ENCODE measurements at places on chromosomes 1 and 21.

GRCh38 chr1:221740993-221741702 lies 741 bp downstream of the DUSP10 start:
- no peak for DNase-seq

DNA sequence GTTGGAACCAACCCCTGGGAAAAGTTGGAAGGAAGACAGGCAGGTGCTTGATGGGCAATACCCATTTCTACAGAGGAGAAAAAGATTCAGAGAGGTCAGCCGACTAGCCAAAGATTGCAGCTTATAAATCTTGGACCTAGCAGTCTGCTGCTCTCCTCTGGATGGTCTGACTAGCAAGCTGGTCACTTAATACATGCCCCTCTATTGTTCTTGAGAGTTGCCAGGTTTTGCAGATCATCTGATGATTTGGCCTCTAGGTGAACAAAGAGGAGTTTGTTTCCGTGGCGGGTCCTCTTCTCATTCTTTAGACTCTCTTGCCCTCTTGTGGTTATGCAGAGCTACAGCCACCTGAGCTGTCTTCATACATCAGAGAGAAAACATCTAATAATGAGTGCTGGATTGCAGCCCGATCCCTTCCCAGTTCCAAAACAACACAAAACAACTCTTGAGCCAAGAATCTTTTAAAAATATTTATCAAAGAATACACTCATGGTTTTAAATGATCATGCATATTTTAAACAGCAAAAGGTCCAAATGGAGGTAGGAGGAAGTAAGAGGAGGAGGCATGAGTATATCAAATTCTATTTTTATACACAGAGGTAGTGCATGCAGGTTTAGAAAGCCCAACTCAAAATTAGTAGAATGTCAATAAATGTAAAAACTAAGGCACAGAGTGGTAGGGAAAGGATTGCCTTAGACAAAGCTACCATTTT lies 115.7 kb downstream of the SLC30A10 start:
- peak; percentile 92 for DNase-seq

DNA sequence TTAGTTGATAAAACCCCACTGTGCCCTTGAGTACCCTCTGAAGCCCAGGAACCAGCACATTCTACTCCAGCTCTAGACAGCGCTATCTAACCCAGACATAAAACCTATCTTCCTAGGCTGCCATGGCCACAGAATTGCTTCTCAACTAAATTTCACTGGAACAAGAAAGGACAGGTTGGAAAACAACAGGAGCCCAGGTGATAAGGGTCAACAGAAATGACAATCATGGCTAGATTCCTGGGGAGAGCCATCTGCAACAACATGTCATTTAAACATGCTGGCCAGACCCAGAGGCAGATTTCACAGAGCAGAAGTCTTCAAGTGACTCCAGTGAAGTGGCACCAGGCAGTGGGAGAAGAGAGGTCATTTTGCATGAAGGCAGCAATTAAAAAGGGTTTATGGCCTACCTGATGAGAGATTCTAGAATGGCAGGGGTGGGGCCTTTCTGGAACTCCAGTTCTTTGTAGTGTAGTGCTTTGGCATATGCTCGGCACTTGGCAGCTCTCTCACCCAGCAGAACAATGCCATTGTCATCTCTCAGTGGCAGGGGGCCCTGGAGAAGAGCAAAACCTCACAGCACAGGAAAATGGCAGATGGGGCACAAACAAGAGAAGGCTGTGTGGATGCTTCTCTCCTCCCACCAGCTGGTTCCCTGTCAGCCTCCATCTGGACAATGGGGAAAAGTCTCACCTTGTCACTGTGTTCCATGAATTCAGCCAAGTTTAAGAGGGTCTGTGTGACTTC lies 9.9 kb downstream of the ANGPTL7 start:
- no peak for DNase-seq

DNA sequence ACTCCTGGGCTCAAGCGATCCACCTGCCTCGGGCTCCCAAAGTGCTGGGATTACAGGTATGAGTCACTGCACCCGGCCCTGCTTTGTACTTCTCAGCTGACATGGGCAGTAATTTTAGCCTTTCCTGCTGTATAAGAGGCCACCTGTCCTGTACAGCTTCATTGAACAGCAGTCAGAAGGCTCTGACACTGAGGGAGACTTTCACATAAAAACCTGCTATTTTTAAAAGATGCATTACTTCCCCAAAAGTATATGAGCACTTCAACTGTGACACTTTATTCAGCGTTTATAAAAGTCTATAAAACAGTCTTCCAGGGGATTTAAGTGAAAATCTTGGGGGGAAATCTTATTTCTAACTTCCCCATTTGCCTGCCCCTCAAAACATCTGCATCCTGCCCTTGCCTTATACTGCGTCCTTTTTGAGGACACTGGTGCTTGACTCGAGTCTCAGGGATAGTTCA lies 17.6 kb downstream of the RNU5D-1 start:
- DNase-seq: no peak

DNA sequence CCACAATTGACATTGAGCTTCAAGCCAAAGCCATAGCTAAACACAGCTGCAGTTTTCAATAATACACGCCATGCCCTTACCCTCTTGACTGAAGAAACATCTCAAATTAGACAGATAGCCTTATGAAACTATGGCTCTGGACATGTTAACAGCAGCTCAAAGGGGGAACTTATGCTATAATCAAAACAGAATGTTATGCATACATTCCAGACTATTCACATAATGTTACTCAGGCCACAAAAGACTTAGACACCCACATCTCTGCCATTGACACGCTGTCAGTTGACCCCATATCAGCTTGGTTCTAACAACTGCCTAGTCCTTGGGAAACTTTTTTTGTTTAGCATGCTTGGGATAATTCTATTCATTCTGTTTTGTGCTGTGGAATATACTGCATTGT lies 2.3 kb upstream of the NENF start:
- no peak for DNase-seq

GRCh38 chr1:97392701-97393100 lies 528.1 kb downstream of the DPYD start:
- DNase-seq: no peak

DNA sequence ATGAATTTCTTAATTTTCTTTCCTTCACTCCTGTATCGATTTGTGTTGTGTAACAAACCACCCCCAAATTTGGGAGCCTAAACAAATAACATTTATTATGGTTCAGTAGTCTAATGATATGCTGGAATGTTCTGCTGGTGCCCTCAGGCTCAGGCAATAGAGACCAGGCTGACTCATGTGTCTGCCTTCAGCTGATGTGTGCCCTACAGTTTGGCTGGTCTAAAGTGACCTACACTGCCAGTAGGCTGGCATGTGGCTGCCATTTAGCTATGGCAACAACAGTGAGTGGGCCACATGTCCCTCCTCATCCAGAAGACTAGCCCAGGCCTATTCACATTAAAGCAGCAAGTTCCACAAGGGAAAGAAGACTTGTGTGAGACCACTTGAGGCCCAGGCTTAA lies 115.8 kb downstream of the PTPRC start:
- DNase-seq: no peak

DNA sequence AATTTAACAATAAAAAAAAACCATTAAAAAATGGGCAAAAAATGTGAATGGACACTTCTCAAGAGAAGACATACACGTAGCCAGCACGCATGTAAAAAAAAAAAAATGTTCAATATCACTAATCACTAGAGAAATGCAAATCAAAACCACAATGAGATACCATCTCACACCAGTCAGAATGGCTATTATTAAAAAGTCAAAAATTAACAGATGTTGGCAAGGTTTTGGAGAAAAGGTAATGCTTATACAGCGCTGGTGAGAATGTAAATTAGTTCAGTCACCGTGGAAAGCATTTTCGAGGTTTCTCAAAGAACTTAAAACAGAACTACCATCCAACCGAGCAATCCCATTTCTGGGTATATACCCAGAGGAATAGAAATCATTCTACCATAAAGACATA lies 1091.5 kb upstream of the B3GALT2 start:
- DNase-seq: no peak

DNA sequence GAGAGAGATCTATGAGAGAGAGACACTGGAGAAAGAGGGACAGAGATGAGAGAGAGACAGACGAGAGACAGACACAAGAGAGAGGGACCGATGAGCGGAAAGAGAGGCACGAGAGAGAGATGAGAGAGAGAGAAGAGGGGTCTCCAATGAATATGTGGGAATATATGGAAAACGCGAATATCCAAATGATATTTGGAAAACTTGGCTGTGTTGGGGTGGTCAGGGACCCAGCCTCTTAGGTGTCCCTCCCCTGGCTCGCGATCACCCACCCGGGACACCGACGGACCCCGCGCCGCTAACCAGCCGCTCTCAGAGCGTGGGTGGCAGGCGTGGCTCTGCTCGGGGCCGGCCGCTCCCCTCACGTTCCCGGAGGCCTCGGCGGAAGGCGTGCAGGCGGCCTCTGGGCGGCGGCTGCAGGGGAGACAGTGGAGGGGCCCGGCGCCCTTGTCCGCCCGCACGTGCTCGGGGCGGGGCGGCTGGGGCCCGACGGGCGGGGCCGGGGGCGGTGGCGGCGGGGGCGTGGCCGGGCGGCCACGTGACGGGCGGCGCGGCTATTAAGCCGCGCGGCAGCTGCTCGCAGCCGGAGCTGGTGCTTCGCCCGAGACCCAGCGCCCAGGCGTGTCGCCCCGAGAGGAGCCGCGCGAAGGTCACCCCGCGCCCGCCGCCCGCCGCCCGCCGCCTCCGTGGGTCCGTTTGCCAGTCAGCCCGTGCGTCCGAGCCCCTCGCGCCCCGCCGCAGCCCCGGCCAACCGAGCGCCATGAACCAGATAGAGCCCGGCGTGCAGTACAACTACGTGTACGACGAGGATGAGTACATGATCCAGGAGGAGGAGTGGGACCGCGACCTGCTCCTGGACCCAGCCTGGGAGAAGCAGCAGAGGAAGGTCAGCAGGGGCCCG lies at the start of gene ACTN2:
ACTN2 (plus strand) TSS at position 583 of the 898 bp plus-strand sequence; CDS start at position 758, 175 bp downstream.
- peak; percentile 39 for DNase-seq

DNA sequence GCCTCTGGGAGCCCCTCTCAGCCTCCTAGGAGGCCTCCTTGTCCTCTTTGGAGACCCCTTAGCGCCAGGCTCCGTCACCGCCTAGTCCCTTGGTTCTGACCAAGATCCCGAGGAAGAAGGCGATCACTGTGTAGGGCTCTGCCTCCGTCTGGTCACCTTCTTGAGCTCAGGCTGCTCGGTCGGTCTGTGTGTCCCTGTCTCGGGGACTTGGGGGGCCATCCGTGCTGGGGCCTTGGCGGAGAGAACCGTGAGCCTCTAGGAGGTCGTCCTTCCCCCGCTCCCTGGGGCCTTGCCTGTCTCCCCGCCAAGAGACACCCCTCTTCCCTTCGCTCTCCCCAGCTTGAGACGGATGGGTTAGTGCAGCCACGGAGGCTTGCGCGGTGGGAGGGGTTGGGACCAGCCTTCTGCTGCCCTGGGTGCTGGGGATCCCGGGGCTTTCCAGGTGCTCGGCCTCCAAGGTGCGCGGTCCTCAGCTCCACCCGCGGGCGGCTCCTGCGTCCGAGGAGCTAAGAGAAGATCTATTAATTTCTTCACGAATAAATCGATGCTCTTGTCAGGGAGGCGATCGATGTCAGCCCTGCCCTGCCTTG lies 701 bp upstream of the INSRR start:
- DNase-seq: no peak

DNA sequence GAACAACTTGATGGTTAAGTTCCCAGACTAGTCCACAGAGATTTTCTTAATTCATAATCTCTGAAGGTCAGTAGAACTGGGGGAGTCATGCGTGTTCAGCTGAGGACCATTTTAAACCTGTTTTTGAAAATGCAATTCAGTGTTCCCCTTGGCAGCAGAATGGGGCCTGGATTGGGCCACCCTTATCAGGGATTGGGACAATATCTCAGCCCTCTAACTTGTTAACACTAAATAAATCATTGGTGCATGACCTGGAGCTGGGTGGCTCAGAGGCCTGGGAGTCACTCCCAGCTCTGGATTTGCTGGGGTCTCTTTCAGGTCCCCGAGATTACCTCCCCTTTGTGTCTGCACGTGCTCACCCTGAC lies 55.3 kb downstream of the MRPS6 start:
- DNase-seq: no peak

DNA sequence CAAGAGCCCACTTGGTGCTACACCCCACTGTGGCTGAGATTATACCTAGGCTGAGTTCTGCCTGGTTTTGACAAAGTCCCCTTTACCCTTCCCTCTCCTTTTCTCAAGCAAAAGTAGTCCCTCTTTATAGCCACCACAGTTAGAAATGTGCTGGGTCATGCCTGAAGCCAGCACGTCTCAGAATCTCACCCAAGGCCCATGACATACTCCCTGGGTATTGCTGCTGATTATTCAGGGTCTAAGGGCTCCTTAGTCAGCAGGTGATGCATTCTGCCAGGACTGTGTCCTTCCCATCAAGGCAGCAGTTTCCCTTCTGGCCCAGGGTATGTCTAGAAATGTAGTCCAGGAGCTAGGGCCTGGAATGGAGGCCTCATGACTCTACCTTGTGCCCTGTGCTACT lies 67.3 kb upstream of the COX20 start:
- no peak for DNase-seq

- DNase-seq: no peak
Observed at GRCh38 chr1:172657586-172657985, 1.3 kb upstream of the FASLG start.

DNA sequence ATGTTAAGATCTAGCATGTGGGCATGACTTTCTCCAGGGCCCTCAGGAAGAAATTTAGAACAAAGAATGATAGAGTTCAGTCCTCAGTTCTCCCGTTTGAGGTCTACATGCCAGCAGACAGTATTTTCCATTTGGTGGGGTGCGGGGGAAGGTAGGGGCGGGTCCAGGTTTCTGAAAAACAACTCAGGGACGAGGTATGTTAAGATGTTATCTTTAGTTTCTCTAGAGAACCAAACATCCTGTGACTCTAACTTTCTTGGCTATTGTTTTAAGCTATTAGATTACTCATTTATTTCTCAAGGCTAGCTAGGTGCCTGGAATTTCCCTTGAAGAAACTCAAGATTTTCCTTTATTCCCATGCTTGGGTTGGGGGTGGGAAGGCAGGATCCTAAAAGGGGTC lies 42.3 kb upstream of the SYT14 start:
- peak; percentile 0 for DNase-seq

- DNase-seq: no peak
Observed at GRCh38 chr1:187873126-187873525, 1044.4 kb downstream of the PLA2G4A start.

GRCh38 chr1:46153732-46154131 lies 21.2 kb upstream of the TSPAN1 start:
- DNase-seq: no peak

DNA sequence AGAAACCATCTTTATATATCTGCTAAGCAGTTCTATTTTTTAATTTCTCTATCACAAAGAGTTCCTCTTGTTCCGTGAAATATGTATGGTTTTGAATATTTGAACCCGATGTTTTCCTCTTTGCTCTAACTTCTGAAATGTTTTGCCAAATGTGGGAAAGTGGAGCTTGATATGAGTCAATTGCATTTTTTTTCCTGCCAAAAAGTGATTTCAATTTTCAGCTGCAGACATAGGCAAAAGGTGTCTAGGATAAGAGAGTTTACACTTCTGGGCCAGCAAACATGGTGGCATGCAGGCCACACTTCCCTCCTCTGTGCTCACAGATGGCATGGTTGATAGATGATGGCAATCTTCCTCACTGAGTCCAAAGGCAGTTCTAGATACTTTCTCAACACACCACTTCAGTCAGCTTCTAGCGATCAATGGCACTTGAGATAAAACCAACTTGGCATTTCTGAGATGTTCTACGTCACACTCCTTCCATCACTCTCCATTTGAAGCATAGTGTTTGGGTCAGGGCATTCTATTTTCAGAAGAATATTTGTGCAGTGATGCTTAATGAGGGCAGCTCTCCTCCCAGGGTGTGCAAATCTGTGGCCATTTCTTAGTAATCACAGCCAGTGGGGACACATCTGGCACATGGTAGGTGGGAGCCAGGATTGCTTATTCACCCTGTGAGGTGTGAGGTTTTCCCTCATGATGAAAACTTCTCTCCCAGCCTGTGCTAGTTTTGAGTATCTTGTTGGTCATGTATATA lies 54.4 kb upstream of the SCAF4 start:
- DNase-seq: no peak

All from SK-MEL-5 (cell line).